ENCODE measurements at places on chromosomes 13 and 19.

- peak; percentile 82 for DNase-seq
Measured at GRCh38 chr19:42184401-42184861, 33.0 kb downstream of the DEDD2 start.

- DNase-seq = no peak
Measured at GRCh38 chr13:20714161-20714560, 10.7 kb downstream of the IL17D start.

GRCh38 chr13:101945435-101945834 lies 456.4 kb downstream of the FGF14 start:
- no peak for DNase-seq

- DNase-seq = no peak
Measured at GRCh38 chr13:75761369-75761768, 125.2 kb downstream of the LMO7 start.
